Suppressor macrophage treated with lipopolysaccharide for 1 hour (primary cell): ENCODE measurements at places on chromosomes 11 and 22.

GRCh38 chr11:20192151-20192550 is 31.9 kb upstream of the DBX1 start:
- DNase-seq: no peak

GRCh38 chr11:70786021-70786665 is 387.8 kb downstream of the CTTN start:
- DNase-seq: no peak

DNA sequence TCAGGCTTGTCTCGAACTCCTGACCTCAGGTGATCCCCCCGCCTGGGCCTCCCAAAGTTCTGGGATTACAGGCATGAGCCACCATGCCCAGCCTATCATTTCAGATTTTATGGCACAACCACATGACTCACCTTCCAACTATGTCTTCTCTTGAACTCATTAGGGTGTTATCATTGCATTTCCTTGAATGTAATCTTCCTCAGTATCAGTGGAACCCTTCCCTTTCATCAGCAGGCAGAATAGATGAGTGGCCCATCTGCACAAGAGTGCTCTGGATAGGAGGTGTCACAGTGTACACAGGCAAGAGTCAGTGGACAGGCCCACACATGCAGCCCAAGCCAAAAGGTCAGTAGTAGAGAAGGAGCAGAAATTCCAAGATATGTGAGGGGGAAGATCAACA is 29.1 kb upstream of the AQP11 start:
- DNase-seq: no peak

DNA sequence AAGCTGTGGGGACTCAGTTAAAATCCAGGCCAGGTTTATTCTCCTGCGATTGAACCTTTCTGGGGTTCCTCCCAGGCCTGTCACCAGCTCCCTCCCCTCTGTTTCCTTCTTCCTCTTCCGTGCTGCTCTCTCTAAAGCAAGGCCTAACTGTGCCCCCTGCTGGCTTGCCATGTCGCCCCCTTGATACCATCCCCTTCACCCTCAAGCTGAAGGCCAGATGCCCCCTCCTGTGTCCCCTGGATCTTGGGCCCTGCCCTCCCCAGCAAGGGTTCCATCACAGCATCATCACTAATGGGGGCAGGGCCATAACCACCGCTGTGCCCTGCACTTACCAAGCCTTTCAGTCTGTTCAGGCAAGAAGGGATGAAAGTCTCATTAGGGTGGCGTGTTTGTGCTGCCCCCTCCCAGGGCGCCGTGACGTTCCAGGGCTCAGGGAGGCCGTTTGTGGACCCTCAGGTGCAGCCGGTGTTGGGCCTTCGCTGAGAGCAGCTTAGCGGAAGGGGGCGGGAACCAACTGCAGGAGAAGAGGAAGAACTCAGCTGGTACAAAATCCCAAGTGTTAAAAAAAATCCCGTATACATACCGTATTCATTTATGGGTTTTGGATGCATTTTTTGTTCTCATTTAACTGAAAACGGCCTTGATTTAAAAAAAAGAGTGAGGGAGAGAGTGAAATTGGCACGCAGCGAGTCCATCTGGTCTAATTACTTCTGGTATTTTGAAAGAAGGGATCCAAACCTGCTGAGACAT is 69.9 kb downstream of the MPPED1 start:
- peak; percentile 32 for DNase-seq

DNA sequence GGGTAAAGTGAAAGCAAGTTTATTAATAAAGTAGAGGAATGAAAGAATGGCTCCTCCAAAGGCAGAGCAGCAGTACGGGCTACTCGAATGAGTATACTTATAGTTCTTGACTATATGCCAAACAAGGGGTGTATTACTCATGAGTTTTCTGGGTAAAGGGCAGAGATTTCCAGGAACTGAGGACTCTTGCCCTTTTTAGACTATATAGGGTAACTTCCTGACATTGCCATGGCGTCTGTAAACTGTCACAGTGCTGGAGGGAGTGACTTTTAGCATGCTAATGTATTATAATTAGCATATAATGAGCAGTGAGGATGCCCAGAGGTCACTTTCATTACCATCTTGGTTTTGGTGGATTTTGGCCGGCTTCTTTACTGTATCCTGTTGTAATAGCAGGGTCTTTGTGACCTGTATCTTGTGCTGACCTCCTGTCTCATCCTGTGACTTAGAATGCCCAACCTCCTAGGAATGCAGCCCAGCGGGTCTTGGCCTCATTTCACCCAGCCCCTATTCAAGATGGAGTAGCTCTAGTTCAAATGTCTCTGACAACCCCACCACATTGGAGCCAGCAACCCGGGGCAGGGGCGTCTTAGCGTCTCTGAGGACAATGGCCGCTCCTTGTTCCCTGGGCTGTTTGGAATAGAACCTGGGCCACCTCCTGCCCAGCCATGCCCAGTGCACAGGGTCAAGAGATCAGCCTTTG is 34.9 kb upstream of the CD82 start:
- DNase-seq: peak; percentile 55

- no peak for DNase-seq
Observed at GRCh38 chr11:95688501-95689222, 100.9 kb downstream of the FAM76B start.

DNA sequence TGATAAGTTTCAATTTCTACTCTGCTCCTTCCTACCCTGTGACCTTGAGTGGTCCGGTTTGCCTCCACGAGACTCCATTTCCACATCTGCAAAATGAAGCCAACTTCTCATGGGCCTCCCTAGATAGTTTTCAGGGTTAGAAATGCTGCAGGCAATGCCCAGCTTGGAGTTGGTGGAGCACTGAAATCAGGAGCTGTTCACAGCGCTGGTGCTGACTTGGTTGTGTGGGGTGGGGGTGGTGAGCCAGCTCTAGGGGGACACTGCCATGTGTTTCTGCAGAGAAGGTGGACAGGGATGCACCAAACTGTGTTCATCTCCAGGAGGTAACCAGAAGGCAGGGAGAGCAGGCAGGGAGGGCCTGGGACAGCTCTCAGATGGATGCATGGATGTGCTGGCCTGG is 37.0 kb downstream of the SGSM1 start:
- DNase-seq: no peak

GRCh38 chr11:128892866-128893565 is 1.9 kb downstream of the KCNJ5 start:
- DNase-seq: no peak

GRCh38 chr11:119739975-119740374 is 11.0 kb upstream of the NECTIN1 start:
- DNase-seq: no peak

- no peak for DNase-seq
Observed at GRCh38 chr11:15406851-15407351, 292.2 kb downstream of the INSC start.

GRCh38 chr11:20844630-20845029 is 175.2 kb downstream of the NELL1 start:
- no peak for DNase-seq
